ENCODE measurements at places on chromosomes 16 and 17.

- DNase-seq: no peak
Observed at GRCh38 chr16:79605999-79606398, 5.5 kb upstream of the MAF start.

DNA sequence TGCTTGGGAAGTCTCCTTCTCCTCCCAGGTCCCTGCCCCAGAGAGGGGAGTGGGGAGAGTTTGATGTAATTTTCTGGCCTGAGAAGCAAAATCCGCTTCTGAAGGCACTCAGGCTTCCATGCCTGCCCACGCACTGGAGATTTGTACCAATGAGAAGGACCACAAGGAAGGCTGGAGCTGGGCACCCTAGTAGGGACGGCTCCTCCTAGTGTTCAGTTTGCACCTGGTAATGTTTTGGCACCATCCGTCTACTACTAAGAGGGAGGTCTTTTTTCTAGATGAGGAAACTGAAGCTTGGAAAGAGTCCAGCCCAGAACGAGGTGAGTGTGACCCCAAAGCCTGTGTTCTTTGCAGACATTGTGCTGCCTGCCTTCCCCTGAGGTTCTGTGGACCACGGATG, 83.6 kb upstream of the NLRP1 start:
- no peak for DNase-seq

- DNase-seq: no peak
Observed at GRCh38 chr17:48459070-48459844, 29.2 kb upstream of the SKAP1 start.

DNA sequence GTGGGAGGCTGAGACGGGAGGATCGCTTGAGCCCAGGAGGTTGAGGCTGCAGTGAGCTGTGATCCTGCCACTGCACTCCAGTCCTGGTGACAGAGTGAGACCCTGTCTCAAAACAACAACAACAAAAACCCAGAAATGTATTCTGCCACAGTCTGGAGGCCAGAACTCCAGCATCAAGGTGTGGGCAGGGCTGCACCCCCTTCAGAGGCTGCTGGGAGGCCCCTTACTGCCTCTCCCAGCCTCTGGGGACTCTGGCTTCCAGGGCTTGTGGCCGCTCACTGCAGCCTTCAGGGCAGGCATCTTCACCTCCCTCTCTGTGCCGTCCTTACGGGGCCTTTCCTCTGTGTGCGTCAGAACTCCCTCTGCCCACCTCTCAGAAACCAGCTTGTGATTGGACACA, 209.4 kb upstream of the GSE1 start:
- no peak for DNase-seq

DNA sequence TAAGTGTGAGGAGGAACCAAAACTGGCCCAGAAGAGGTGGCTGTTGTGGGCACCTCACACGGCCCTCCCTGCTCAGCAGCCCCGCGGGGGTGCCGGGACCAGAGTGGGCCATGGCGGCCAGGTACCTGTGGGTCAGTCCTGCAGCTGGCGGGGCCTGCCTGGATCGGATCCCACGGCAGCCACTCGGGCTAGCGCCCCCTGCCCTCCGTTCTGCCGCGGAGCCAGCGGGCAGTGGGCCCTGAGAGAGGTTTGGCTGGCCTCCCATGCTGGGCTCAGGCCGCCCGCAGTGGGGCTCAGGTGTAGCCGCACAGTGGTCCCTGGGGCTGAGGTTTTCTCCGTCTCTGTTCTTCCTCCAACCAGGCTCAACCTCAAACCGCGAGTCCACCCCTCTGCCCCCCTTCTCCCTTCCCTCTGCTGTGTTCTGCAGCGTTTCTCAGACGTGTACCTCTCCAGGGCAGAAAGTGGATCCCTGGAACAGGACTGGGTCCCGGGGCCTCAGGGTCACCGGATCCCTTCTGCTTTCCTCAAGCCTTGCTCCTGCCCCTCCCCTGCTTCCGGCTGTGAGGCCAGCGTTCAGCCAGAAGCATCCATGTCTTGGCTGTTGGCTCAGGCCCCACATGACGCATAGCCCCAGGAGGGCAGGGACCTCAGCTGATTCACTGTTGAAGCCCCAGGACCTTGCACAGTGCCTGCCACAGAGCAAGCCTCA, 28.6 kb upstream of the ITGA3 start:
- no peak for DNase-seq

GRCh38 chr17:59892251-59892923, 356 bp downstream of the TUBD1 start:
- no peak for DNase-seq

DNA sequence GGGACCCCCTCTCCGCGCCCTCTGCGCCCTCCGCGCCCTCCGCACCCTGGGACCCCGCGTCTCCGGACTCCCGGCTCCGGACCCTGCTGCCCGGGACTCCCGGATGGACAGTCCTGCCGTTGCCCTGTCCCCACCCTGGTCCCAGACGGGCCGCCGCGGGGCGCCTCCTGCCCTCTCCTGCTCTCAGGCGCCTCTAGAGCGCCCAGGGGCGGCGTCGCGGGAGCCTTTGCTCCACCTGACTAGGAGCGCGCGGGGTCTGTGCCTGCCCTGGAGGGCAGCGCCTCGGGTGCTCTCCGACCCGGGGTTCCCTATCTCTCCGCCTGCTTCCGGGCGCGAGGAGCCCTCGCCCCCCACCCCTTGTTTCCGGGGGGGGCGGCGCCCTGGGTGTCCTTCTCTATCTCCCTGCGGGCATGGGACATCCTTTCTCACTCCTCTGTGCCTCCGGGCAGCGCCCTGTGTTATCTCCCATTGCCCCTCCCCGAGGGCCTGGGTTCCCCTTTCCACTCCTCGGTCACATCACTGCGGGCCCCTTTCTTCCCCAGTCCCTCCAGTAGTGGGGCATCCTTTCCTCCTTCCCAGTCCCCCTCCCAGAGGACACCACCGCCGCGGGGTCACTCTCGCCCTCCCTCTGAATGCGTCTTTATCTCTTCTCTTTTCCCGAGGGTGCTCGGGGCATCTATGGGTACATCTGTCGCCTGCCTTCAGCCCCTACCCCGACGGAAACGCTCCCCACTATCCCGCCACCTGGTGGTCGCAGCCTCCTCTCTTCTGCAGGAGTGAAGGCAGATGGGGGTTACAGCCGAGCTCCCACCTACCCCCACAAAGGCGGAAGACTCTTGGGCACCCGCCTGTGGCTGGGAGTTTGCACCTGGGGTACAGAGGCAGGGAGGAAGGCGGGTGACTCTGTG, 875 bp downstream of the PRKCB start:
- DNase-seq: no peak

All from left renal pelvis (tissue), 4 donors.